ENCODE measurements at places on chromosomes 12 and 14. TPM values are rescaled to one million over a fixed set of nuclear protein-coding genes. Genes with fewer than 3 reads are reported as not detected.

DNA sequence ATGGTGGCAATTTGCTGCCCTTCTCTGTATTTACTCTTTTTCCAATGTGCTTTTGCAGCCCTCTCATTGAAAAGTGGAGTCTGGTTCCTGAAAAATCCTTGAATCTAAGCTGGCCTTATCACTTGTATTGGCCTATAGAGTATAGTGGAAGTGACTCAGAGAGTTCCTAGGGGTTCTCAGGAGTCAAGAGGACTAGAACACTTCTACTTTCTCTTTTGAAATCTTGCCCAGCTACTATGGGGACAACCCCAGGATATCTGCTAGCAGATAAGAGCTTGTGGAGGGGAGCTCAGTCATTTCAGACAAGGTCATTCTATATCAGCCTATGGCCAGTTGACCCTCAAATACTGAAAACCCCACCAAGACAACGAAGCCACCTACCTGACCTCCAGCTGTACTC is 26.7 kb upstream of the WSCD2 start:
- no peak for DNase-seq

- no peak for DNase-seq
Measured at GRCh38 chr14:69170839-69171238, 17.9 kb upstream of the DCAF5 start.

GRCh38 chr12:60935981-60936761 is 1324.0 kb upstream of the USP15 start:
- DNase-seq: no peak

DNA sequence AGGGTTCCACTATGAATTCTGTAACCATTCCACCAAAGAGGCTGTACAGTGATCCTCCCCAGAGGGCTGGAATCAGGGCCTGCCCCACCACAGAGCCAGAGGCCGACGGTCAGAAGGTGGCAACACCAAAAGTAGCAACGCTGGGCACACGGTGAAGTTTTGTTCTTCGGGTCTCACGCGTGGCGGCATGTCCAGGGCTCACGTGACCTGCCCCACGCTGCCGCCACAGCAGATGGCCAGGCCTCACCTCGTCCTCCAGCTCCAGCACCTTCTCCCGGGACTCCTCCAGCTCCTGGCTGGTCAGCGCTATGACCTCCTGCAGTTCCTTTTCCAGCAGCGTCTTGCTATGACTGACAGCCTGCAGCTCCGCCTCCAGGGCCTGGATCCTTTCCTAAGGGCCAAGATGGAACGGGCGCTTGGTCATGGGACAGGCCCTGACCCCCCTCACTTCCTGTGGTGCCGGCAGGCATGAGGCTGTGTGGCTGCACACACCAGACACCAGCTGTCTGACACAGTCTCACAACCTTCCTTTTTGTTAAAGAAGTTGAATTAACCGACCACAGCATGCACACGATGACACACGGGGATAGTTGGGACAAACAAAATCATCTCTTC is 22.4 kb upstream of the ANKLE2 start:
- no peak for DNase-seq

GRCh38 chr14:99473458-99473857 is 7.2 kb downstream of the SETD3 start:
- DNase-seq: no peak

Gene AQP6
- total RNA-seq: not detected

GRCh38 chr12:60279221-60279620 is 683.4 kb downstream of the SLC16A7 start:
- DNase-seq: no peak

- DNase-seq: peak; percentile 47
Measured at GRCh38 chr14:99264691-99265450, 7.1 kb downstream of the BCL11B start.

DNA sequence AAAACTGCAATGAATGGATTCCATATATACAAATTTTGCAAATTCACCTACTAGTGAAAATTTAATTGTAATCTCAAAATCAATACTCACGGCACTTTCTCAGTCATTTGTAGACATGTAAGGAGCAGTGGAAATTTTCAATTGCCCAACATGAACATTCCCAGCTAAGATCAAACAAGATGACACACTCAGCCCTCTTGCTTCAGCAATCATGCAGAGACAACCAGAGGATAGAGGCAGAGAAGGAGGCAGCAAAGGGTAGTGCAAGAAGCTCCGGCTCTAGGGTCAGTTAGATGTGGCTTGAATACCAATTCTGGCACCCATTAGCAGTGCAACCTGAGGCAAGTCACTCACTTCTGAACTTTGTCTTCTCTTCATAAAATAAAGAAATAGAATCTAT is 91.5 kb upstream of the SLC35F4 start:
- DNase-seq: no peak
